ENCODE measurements at places on chromosomes 1 and 21.

DNA sequence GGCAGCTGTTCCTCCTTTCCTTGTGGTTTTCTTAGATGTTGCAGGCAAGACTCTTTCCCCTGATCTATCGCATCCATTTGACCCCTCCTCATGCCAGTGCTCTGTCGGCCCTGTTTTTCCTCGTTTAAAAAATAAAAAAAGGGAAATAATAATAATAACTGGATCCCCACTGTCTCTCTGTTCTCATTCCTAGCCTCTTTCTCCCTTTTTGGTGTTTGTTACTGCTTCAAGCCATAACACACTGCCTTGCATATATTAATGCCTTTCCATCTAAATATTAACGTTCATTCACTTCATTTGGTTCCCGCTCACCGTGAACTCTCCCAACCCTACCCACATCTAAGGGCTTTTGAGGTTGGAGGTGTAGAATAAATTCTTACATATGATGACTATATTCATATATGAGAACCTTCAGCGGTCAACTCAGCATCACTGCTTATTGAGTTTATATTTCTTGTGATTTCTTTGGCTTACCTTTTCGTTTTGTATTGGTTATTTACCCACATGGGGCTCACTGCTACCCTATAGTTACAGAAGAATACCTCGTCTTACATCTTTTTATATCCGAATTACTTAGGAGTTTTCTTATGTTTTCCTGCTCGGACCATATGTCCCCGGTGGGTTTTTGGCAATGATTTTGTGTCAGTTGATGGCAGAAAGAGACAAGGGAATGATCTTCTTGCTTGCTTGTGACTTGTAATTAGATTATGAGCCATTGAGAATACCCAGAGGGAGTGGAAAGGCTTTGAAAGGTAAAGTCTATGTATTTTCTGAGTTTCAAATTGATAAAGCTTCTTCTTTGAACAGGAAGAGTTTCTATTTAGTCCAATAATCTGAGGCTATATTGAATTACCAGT is 805 bp downstream of the ATG4C start:
- DNase-seq: no peak

- DNase-seq: no peak
These were observed 10.9 kb downstream of the RNF11 start for GRCh38 chr1:51247022-51247421.

GRCh38 chr1:11272832-11273594 is at the start of gene UBIAD1:
TSS of gene UBIAD1 (plus strand) at chr1:11273198. CDS start at chr1:11273532, 334 bp downstream.
- DNase-seq: peak; percentile 60

GRCh38 chr1:117512728-117513321 is 93.0 kb upstream of the TENT5C start:
- DNase-seq: no peak

GRCh38 chr1:60052601-60053000 is 21.0 kb downstream of the C1orf87 start:
- no peak for DNase-seq

GRCh38 chr1:100050139-100050538 is 80.3 kb downstream of the SLC35A3 start:
- no peak for DNase-seq

DNA sequence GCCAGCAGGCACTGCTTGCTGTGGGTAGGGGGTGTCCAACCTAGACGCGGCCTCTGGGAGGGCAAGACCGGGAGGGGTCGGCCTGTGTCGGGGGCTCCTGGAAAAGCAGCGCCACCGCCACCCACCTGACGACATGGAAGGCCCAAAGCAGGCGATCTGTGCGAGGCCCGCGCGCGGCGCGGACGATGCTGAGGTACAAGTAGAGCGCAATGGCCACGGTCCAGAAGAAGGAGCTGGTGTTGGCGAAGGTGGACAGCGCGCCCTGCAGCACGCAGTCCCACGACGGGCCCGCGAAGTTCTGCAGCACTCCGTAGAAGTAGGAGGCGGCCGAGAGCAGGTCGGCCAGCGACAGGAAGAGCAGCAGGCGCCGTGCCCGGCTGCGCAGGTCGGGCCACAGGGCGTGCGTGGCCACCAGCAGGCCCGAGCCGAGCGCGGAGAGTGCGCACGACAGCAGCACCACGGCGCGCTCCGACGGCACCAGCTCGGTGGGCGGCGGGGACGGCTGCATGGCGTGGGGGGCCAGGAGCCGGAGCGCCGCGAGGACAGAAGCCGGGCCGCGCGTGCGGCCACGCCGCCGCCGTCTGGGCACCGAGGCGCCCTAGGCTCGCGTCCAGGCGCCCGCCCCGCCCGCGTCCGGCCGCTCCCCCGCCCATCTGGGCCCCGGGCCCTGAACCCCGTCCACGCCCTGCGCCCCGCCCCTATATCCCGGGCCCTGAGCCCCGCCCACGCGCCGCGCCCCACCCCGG is at the start of gene GPR157:
GPR157 (minus strand) TSS at position 583 of the 746 bp plus-strand sequence; CDS start at position 508, 75 bp downstream.
- no peak for DNase-seq

- DNase-seq: no peak
These were observed 6.9 kb downstream of the USP48 start for GRCh38 chr1:21775985-21776562.

- DNase-seq: no peak
These were observed 70.8 kb upstream of the ABCG1 start for GRCh38 chr21:42148097-42148496.

DNA sequence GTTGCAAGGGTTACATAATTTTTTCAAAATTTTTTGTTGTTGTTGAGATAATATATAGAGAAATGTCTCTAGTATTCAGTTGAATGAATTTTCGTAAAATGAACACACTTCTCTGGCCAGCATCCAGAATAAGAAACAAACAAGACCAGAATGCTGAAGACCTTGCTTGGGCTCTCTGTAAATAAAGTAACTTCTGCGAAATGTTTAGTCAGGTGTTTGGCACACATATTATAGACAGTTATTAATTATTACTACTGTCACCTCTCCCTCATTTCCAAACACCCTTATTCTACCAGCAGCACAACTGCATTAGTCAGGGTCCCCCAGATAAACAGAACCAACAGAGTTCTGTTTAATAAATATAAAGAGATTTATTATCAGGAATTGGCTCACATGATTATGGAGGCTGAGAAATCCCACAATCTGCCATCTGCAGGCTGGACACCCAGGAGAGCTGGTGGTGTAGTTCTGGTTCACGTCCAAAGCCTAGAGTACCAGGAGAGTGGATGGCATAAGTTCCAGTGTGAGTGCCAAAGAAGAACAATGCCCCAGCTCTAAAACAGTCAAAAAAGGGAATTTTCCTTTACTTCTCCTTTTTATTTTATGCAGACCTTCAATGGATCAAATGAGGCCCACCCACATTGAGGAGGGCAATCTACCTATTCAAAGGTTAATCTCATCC is 44.1 kb upstream of the KCND3 start:
- no peak for DNase-seq

DNA sequence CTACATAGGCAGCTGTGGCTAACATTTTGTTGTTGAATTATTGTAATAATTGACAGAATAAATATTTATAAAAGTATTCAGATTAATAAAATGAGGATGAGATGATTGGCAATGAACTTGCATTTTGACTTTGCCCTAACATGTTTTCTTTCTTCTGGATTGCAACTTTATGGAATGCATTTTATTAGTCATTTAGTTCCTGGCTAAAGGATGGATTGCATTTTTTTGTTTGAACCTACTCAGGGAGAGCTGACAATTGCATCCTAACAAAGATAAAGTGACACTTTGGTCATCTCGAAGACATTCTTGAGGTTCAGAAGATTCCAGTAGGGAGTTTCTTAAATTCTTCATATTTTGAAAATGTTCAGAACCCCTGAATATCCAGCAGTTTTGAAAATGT is 37.5 kb downstream of the PGM1 start:
- no peak for DNase-seq

DNA sequence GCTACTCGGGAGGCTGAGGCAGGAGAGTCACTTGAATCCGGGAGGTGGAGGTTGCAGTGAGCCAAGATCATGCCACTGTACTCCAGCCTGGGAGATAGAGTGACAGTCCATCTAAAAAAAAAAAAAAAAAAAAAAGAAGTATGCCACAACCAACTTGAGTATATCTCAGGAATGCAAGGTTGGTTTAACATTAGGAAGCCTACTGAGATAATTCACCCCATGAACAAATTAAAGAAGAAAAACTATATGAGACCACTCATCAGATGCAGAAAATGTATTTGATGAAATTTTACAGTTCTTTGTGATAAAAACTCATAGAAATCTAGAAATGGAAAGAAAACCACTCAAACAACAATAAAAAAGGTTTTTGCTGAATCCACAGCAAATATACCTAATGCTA is 373.8 kb downstream of the LMO4 start:
- DNase-seq: no peak

GRCh38 chr1:26044971-26045721 is 772 bp downstream of the SLC30A2 start:
- DNase-seq: no peak

DNA sequence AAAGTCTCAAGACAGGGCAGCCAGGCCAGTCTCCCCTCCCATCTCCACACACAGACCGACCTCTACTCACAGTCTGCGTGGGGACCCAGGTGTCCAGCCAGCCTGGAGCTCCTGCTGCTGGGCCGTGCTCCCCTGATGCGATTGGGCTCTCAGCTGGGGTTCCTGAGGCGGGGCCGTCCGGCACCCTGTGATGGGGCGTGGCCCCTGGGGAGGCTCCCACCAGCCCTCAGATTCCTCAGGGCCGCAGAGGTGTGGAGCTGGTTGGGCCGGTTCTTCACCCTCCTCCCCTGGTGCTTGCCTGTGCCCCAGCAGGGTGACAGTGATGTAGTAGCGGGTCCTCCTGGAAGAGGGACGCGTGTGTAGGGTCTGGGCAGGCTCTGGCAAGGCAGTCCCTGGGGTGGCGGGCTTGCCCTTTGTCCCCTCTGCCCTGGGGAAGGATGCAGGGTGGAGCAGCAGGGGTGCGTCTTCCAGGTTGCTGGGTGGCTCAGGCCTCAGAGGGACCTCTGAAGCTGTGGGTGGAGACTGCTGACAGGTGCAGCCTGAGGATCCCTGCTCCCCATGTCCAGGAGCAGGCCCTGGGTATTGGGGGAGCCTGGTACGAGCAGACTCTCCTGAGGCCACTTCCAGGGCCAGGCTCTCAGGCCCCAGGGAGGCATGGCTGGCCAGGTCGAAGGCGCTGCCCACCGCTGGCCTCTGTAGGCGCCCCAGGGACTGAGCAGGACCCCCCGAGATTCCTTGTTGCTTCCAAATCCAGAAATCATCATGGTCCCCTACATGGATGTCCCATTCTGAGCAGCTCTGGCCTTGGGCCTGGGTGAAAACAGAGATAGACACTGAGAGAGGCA is at the start of gene CRYBG2:
CRYBG2 (minus strand) TSS at position 155 of the 845 bp plus-strand sequence. CDS start 7,473 bp downstream, outside the sequence.
- DNase-seq: no peak

DNA sequence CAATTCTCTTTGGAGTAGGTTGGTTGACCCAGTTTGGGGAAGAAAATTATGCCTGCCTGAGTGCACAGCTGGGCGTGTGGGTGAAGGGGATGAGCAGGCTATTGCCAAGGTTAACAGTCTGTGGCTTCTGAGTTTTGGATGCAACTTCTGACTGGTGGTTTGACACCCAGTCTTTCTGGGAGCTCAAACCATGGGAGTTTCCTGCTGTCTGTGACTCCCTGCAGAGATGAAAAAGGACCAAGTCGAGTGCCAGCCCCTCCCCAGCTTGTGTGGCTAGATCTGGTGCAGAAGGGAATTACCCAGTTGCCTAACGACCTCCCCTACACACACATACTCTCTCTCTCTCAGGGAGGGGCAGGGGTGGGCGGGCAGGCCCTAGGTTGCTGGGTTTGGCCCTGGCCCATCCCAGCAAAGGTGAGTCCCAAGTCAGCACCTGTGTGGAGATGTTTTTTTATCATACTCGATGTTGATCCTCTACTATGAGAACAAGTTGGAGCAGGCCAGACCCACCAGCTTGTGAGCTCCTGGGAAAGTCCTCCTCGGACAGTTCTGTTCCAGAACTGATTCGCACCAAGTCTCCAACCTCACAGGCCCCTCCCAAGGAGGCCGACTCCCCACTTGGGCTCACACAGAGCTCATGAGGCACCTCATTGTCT is 28.2 kb downstream of the PKP1 start:
- no peak for DNase-seq

DNA sequence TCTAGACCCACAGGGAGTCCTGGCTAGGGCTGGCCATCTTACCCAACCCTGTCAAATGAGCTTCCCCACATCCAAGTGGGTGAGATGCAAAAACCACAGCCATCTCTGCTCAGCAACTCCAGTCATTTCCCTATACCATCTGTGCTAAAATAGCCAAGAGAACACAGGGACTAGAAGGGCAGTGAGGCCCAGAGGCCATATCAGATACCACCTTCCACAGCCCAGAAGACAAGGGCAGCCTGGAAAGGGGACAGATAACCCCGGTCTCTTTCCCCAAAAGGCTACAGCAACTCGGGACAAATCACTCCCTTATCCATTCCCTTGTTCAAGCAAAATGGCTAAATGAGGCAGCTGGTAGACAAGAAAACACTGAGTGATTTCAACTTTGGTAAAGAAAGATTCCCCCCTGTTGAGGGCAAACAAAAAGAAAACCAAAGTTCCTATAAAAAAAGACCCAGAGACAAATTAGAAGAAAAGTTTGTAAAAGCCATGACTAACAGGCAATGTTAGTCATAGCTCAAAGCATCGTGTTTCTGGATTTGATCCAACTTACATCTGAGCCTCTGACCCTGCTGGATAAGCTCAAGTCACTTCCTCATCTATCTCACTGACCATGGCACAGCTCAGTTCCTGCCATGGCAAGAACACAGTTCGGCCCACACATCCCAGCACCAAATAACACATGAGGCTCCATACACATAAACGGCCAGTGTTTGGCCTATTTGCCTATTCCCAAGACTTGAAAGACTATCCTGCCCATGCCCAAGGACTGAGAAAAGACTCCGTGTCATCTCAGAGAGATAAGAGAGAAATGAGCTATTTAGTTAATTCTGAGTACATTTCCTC is 3.1 kb downstream of the LAMB3 start:
- DNase-seq: peak; percentile 97

DNA sequence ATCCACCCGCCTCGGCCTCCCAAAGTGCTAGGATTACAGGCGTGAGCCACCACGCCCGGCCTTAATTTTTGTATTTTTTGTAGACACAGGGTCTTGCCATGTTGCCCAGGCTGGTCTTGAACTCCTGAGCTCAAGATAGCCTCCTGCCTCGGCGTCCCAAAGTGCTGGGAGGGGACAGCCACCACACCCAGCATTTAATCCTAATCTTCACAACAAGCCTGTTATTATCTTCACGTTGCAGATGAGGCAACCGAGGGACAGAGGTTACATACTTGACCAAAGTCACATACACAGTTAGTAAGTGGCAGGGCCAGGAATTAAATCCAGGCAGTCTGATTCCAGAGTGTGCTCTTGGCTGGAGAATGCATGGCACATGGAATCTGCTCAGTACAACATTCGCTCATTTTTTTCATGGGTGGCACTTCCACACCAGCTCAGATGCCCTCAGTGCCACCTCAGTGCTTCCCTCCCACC is 4.8 kb upstream of the GPR37L1 start:
- no peak for DNase-seq

GRCh38 chr1:233624289-233624688 is 10.4 kb downstream of the KCNK1 start:
- DNase-seq: no peak

- no peak for DNase-seq
These were observed 989 bp upstream of the ETV3 start for GRCh38 chr1:157139052-157139715.
